ENCODE measurements at places on chromosomes 7 and 10. TPM values are rescaled to one million over a fixed set of nuclear protein-coding genes. Genes with fewer than 3 reads are reported as not detected.

NKX1-2 gene
- not detected for total RNA-seq

NAMPT gene
- total RNA-seq: 244 TPM

PNLIPRP2 gene
- not detected for total RNA-seq

GALNT17 gene
- 0.09 TPM for total RNA-seq

- H3K27ac ChIP-seq: no peak overlapping the region
- H3K4me1 ChIP-seq: no peaks in the 10 kb centered on the region
- no peak overlapping the region for H3K4me3 ChIP-seq
- no peaks in the 10 kb centered on the region for H3K36me3 ChIP-seq
- no peak for DNase-seq
Measured at GRCh38 chr10:46232084-46232483, 54.7 kb upstream of the ANTXRL start.

- no peaks in the 10 kb centered on the region for H3K4me1 ChIP-seq
- H3K27ac ChIP-seq: no peak overlapping the region
- no peak for DNase-seq
- no peaks in the 10 kb centered on the region for H3K36me3 ChIP-seq
Measured at GRCh38 chr10:47413531-47414226, 29.6 kb upstream of the ZNF488 start.

DNA sequence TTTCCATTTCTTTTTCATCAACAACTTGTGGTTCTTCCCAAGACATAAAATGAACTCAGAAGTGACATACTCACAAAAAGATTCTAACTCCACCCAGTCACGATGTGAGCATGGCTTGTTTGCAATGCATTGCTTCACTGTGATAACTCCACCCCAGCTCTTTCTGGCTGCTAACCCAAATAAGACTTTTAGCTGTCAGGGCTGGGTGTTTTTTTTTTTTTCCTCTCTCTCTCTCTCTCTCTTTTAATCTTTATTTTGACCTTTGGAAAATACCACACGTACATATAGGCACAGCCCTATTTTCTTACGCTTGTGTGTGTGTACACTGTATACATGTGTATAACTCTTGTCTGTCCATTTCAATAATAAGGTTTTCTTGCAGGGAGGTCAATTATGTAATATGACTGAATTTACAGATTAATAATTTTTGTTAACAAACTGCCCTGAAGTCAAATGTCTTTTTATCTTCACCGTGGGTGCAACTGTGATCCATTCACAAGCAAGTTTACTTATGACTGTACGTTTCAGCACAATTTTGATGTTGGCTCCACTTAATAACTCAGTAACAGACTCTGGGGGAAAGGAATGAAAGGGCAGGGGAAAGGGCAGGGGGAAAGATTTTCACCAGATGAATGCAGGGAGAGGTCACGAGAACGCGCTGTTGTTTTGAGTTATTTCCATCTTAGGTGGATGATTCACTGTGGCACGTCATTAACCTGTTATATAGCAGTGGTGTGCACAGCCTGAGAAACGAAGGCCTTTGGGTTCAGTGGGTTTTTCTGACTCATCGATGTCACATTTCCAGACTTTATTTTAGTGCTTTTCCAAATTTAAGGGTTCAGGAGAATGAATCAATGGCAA lies 49.1 kb downstream of the APBB1IP start:
- DNase-seq: peak; percentile 64
- no peaks in the 10 kb centered on the region for H3K36me3 ChIP-seq
- no peaks in the 10 kb centered on the region for H3K4me1 ChIP-seq
- H3K27me3 ChIP-seq: no peaks in the 10 kb centered on the region
- H3K4me3 ChIP-seq: no peak overlapping the region
- H3K27ac ChIP-seq: peak overlapping the region; percentile 27

DNA sequence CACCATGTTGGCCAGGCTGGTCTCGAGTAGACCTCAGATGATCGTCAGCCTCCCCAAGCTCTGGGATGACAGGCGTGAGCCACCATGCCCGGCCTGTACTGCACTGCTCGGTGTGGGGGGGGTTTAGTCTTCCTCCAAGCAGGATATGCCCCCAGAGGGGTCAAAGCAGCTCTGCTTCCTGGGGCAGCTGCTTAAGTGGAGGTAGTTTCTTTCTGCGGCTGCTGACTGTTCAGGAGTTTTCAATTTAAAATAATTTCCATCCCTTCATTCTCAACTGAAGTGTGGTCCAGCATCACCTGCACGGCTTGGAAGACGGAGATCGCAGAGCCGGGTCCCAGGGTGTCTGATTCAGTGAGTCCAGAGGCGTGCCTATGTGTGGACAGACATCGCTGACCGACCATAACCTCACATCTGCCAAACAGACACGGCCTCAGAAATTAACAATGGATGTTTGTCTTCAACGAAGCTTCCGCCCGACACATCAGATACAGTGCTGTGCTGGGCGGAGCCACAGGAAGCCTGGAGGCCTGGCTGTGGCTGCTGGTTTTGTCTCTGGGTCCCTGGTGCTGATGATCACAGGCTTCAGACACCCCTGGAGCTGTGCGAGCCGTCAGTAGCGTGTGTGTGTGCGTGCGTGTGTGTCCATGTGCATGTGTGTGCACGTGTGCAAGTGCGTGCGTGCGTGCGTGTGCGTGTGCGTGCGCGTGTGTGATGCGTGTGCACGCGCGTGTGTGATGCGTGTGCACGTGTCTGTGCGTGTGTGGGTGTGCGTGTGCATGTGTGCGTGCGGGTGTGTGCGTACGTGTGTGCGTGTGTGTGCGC lies 226.5 kb upstream of the PITRM1 start:
- H3K27ac ChIP-seq: peak overlapping the region; percentile 15
- DNase-seq: no peak
- no peak overlapping the region for H3K4me3 ChIP-seq
- no peaks in the 10 kb centered on the region for H3K36me3 ChIP-seq
- H3K27me3 ChIP-seq: no peaks in the 10 kb centered on the region

- H3K36me3 ChIP-seq: no peaks in the 10 kb centered on the region
- no peak overlapping the region for H3K4me3 ChIP-seq
- H3K4me1 ChIP-seq: no peaks in the 10 kb centered on the region
Measured at GRCh38 chr10:62589689-62590088, 214.8 kb upstream of the ADO start.

GRCh38 chr10:59362144-59362958 lies at the start of gene FAM13C:
TSS of gene FAM13C (minus strand) at chr10:59362549. CDS start at chr10:59362460, 89 bp downstream.
- no peaks in the 10 kb centered on the region for H3K36me3 ChIP-seq
- peak within 1 kb of the TSS; percentile 62 for H3K4me3 ChIP-seq
- peak; percentile 73 for DNase-seq
- H3K27ac ChIP-seq: peak within 1 kb of the TSS; percentile 51

DNA sequence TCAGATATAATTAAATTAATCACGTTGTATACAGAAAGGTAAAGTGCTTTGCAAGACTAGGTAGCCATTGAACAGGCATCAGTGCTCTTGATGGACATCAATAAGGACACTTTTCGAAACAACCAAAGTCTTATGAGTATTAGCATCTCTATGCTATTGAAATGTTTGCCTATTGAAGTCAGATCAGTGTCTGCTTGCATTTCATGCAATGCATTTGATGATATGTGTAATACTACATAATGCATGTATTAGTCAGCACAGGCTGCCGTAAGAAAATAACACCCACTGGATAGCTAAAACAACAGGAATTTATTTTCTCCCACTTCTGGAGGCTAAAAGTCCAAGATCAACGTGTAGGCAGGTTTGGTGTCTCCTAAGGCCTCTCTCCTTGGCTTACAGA lies 209.3 kb upstream of the PLXDC2 start:
- H3K27me3 ChIP-seq: no peaks in the 10 kb centered on the region
- H3K4me3 ChIP-seq: no peak overlapping the region
- no peaks in the 10 kb centered on the region for H3K36me3 ChIP-seq
- no peak overlapping the region for H3K27ac ChIP-seq
- H3K4me1 ChIP-seq: no peaks in the 10 kb centered on the region
- no peak for DNase-seq

DNA sequence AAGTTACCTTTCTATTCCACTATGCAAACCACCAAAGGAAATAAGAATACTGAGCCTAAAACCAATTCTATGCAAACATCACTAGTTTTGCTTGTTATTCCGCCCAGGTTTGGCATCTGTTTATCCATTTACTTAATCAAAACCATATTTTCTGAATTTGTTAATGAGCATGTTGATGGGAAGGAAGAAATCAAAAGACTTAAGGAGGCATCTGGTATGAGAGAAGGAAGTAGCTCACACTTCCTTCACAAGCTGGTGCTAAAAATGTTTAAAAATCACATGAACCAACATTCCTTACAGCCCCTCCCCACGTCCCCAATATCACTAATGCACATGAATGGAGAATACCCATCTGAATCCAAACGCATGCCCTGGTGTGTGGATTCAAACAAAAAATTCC lies 52.0 kb upstream of the PRKAR2B start:
- DNase-seq: no peak
- H3K36me3 ChIP-seq: no peaks in the 10 kb centered on the region
- no peaks in the 10 kb centered on the region for H3K27me3 ChIP-seq
- H3K4me3 ChIP-seq: no peak overlapping the region
- no peaks in the 10 kb centered on the region for H3K4me1 ChIP-seq

- DNase-seq: no peak
- H3K27me3 ChIP-seq: no peaks in the 10 kb centered on the region
- H3K4me1 ChIP-seq: no peaks in the 10 kb centered on the region
- H3K4me3 ChIP-seq: no peak overlapping the region
Measured at GRCh38 chr10:33265621-33266020, 68.8 kb downstream of the NRP1 start.

- no peaks in the 10 kb centered on the region for H3K27me3 ChIP-seq
- no peak overlapping the region for H3K4me3 ChIP-seq
- H3K27ac ChIP-seq: no peak overlapping the region
- no peak for DNase-seq
- H3K36me3 ChIP-seq: no peaks in the 10 kb centered on the region
Measured at GRCh38 chr7:132935608-132936007, 146.3 kb downstream of the CHCHD3 start.

GRCh38 chr10:36943544-36943943 lies 181.9 kb upstream of the ANKRD30A start:
- no peak overlapping the region for H3K27ac ChIP-seq
- no peak overlapping the region for H3K4me3 ChIP-seq
- H3K4me1 ChIP-seq: no peaks in the 10 kb centered on the region
- DNase-seq: no peak
- H3K36me3 ChIP-seq: no peaks in the 10 kb centered on the region

GRCh38 chr10:46037107-46037825 lies 6.8 kb upstream of the NCOA4 start:
- no peak overlapping the region for H3K27ac ChIP-seq
- no peak overlapping the region for H3K4me3 ChIP-seq
- no peak for DNase-seq
- H3K36me3 ChIP-seq: no peaks in the 10 kb centered on the region
- H3K4me1 ChIP-seq: peaks cover 39% of the 10 kb centered on the region
- no peaks in the 10 kb centered on the region for H3K27me3 ChIP-seq

DNA sequence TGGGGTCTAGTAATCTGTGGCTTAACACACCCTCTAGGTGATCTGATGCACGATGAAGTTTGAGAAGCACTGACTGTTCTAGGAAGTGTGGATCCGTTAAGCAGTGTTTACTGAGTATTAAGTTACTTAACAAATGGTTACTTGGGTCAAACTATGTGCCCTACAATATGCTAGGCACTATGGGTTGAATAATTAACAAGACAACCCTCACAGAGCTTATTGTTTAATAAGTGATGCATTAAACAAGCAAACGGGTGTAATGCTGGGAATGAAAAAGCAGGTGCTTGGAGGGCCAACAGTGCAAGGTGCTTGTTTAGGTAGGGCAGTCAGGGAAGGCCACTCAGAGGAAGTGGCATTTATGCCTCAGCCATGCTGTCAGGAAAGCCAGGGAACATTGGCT lies 378.0 kb upstream of the PODXL start:
- no peak overlapping the region for H3K27ac ChIP-seq
- no peak overlapping the region for H3K4me3 ChIP-seq
- no peaks in the 10 kb centered on the region for H3K36me3 ChIP-seq
- H3K4me1 ChIP-seq: no peaks in the 10 kb centered on the region

DNA sequence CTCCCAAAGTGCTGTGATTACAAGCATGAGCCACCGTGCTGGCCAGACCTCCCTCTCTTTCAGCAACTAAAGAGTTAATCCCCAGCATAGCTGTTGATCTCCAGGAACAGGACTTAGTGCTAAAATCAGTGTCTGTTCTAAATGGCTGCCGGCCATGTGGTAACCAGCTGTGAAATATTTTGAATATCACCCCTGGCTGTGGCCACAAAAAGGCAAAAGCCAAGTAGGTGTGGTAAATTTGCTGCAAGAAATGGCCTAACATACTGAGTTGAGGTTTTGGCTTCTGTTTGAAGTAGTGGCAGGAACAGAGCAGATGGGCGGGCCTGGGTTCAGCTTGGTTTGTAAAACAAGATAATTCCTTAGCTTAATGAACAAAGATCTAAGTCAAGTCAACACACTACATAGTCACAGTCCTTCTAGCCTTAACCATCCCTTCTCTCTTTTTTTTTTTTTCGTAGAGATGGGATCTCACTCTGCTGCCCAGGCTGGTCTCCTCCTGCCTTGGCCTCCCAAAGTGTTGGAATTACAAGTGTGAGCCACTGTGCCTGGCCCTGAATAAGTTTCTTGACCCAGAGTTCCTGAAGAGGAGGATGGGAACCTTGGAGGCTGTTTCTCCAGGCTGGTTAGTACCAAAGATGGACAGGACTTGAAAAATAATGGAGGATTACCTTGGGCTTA lies 22.7 kb upstream of the AGFG2 start:
- no peak for DNase-seq
- H3K36me3 ChIP-seq: no peaks in the 10 kb centered on the region
- no peak overlapping the region for H3K4me3 ChIP-seq
- H3K4me1 ChIP-seq: no peaks in the 10 kb centered on the region
- H3K27me3 ChIP-seq: no peaks in the 10 kb centered on the region

GRCh38 chr10:110167149-110167548 lies 40.3 kb upstream of the MXI1 start:
- DNase-seq: no peak
- no peaks in the 10 kb centered on the region for H3K36me3 ChIP-seq
- no peaks in the 10 kb centered on the region for H3K4me1 ChIP-seq
- no peak overlapping the region for H3K27ac ChIP-seq
- H3K4me3 ChIP-seq: no peak overlapping the region

GRCh38 chr7:123070702-123071286 lies 75.3 kb upstream of the TAS2R16 start:
- H3K4me1 ChIP-seq: no peaks in the 10 kb centered on the region
- H3K27me3 ChIP-seq: no peaks in the 10 kb centered on the region
- no peaks in the 10 kb centered on the region for H3K36me3 ChIP-seq
- H3K4me3 ChIP-seq: no peak overlapping the region
- DNase-seq: no peak

DNA sequence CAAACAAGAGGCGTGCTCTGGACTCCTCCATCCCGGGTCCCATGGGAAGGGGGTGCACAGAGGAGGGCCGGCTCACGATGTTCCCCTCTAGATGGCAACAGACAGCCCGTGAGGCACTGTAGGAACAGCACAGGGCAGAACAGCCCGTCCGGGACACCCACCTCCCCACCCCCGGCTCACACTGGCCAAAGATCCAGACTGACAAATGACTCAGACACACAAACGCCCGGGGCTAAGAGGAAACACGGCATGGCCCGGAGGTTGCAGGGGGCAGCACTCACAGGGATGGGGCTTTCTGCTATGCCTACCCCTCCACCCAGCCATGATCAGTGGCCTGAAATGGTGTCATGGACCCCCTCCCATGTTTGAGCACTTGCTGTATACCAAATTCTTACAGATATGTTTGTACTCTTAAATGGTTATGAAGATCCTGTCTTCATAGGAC lies 4.9 kb upstream of the ELN start:
- H3K4me3 ChIP-seq: no peak overlapping the region
- no peak overlapping the region for H3K27ac ChIP-seq
- DNase-seq: no peak
- H3K36me3 ChIP-seq: no peaks in the 10 kb centered on the region

Measured in right lobe of liver (tissue), 6 donors.